NCI-H774 (cell line): ENCODE measurements at places on chromosomes 11 and 22.

DNA sequence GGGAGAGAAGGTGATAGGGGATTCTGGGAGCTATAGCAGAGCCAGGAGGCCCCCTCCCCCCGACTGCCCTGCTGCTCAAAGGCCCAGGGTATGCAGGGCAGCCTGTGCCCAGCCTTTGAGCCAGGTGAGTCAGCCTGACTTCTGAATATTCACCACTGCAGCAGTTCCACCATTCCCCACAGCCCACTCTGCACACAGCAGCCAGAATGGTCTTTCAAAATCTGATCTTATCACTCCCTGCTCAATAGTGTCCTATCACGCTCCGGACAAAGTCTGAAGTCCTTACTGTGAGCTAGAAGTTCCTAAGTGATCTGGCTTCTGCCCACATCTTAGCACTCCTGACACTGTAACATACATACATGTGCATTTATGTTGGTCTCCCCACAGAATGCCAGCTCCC, 111.7 kb downstream of the BUD13 start:
- DNase-seq, result no peak

GRCh38 chr11:66465373-66466224, 1.1 kb upstream of the PELI3 start:
- DNase-seq, result no peak

DNA sequence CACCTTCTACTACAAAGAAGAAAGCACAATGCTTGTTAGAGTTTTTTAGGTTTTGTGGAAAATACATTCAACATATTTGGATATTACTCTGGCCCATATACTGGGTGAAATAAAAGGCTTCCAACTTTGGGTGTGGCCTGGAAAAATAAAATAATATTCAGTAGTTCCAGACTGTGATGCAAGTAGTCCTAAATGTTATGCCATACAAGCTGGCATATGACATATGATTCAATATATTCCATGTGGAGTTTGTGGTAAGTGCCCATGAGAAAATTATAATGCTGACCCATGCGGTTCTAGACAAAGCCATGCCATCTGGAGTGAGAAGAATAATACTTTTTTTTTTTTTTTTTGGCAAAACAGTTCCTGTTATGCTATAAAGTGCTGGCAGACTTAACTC, 683.3 kb downstream of the LUZP2 start:
- DNase-seq, result no peak

GRCh38 chr22:48404801-48405447, 1422.7 kb downstream of the BRD1 start:
- DNase-seq, result no peak

GRCh38 chr11:128535468-128536457, 51.6 kb downstream of the ETS1 start:
- no peak for DNase-seq

DNA sequence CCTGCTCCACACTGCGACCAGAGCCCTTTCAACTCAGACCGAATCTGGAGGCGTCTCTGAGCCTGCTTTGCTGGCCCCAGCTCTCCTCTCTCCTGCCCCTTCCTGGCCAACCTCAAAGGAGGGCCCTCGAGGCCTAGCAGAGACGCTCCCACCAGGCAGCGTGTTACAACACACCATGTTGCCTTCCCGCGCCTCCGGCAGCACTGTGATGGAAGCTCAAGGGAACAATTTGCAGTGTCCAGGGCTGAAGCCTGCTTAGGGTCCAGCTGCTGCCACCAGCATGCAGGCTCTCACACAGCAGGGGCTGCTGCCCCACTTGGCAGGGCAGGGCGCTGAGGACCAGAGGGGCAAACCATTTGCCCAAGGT, 18.4 kb downstream of the LINC01488 start:
- DNase-seq, result no peak

GRCh38 chr11:96063053-96063452, 139.1 kb upstream of the MTMR2 start:
- no peak for DNase-seq

GRCh38 chr11:101867951-101868350, 46.9 kb upstream of the CEP126 start:
- DNase-seq, result no peak

DNA sequence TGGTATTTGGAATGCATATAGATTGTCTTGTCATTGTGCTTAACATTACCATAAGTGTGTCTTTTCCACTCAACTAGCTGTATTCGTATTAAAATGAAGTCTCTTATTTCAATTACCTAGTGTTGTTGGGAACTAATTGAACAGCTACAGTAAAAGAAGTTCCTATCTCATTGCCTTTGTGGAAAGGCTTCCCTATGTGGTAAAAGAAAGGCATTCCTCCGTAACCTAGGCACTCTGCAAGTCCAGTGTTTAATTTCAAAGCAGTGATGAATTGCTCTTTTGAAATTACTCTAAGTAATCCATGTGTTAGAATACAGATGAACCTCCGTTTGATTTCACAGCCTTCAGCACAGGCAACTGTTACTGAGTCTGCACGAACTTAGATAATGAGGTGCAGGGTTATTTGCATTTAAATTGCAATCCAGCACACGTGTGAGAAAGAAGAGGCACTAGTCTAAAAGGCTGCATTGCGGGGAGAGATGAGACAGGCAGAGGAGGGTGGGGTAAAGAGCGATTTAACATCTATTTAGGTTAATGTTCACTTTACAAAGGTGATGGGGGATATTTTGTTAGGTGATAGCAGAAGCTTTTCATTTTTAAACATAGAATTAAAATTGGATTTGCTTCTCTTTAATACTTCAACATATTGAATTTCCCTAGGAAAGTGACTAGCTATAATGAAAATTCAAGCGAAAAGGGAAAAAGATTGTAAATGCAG, 25.0 kb upstream of the CRTAM start:
- DNase-seq, result no peak

GRCh38 chr11:69035150-69035945, 13.4 kb upstream of the TPCN2 start:
- DNase-seq, result no peak
